Stimulated activated CD4-positive, alpha-beta T cell treated with anti-CD3 and anti-CD28 coated beads, Interleukin-1b, Interleukin-23, amount 100 ng/mL, for 4 hours (primary cell): ENCODE measurements at places on chromosomes 6 and 20.

DNA sequence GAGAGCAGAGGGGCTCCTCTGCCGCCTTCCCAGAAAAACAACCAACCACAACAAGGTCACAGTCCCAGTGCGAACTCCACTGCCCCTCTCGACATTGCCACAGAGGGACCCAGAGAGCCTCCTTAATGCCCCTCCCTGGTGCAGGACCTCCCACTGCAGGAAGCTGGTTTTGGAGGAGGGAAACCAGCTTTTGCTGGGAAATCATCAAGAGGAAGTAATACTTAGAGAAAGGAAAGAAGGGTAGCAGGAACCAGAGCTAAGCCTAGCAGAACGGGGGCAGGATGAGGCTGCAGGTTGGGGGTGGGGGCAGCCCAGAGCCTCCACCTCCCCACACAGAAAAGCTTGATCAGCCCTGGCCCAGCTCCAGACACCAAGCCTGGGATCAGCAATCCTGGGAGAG, 37.7 kb upstream of the SIRPA start:
- DNase-seq, result no peak

- no peak for DNase-seq
Measured at GRCh38 chr20:18224968-18225568, 63.3 kb upstream of the ZNF133 start.

GRCh38 chr6:45845567-45845966, 170.1 kb downstream of the CLIC5 start:
- DNase-seq, result no peak

DNA sequence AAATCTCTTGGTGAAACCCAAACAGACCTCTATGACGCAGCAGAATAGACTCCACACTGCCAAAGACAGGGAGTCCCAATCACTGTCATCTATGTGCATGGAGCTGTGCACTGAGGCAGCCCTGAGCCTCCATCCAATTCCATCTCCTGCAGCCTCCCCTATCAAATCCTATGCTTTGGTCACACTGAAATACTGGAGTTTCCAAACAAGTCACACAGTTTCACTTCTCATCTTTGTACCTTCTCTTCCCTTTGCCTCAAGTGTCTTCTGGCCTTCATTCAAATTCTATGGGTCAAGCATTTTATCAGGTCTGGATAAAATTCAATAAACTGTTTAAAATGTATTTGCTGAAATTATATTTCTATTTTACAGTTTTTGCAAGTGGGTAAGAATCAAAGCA, 38.5 kb downstream of the FBXL4 start:
- no peak for DNase-seq

DNA sequence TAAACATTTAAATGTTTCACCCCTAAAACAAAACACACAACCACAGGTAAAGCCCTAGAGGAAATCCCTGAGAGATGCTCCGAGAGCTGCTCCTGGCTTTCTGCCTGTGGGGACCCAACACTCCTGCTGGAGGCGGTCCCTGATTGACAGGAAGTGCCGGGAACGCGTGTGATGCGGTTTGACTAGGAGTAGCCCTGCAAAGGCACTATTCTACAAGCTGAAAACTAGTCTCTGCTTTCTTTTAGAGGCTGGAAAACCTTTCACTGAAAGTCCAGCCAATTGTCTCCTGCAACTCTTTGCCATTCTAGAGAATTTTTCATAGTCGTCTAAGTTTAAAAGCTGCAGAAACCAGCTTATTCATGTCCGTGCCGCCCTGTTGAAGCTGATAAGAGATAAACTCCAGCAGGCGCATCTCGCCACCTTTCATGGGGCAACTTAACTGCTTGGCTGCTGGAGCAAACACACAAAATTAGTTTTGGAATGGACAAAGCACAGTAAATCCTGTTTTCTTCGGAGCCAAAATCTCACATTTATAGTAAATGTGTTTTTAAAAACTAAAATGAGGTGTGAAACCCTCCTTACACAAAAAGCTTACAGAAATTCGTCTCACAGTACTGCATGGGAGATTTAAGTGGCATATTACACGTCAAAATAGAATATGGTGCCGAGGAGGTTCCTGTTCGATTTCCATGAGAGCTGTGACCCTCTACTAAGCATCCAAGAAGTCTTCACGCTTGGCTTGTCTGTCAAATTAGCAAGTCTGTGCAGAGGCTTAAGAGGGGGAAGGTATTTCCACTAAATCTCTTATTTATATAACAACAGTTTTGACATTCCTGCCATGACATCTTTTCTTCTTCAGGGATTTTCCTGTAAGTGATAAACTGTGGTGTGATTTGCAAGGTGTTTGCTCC, 46.9 kb downstream of the DACT2 start:
- no peak for DNase-seq

- DNase-seq, result no peak
Measured at GRCh38 chr6:3319610-3320200, 61.0 kb downstream of the PSMG4 start.

DNA sequence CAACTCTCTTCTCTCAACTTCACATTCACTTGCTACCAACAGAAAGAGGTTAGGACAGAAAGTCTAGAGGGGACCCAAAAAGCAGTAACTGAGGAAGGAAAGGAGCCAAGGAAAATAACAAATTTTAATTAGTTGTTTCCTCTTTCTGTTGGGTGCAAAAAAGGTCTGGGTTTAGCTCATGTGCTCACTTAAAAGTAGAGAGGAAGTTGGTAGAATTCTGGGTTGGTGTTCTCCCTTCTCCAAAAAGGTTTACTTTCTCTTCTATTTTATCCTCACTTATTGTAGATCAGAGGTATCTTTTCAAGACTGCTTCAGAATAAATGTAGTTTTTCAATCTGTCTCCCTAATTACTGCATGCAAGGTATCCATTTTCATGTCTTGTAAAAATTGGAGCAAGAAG, 42.8 kb downstream of the MAP3K7 start:
- DNase-seq, result no peak

- DNase-seq, result no peak
Measured at GRCh38 chr20:57756921-57757320, 47.1 kb upstream of the PMEPA1 start.

DNA sequence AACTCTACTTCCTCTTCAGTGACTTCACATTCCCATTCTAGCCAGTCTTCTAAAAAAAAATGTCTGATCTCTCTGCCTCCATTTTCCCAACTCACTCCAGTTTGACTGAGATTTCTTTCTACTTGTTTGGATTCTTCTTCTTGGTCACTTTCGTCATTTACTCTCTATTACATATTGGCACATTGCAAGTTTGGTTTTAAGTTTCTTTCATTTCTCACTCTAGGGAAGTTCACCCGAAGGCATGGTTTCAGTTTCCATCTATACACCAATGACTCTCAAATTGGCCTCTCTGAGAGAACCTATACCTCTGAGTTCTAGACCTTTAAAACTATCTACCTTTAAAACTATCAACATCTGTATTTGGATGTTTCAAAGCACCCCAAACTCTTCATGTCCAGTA, 51.3 kb downstream of the CD109 start:
- no peak for DNase-seq

DNA sequence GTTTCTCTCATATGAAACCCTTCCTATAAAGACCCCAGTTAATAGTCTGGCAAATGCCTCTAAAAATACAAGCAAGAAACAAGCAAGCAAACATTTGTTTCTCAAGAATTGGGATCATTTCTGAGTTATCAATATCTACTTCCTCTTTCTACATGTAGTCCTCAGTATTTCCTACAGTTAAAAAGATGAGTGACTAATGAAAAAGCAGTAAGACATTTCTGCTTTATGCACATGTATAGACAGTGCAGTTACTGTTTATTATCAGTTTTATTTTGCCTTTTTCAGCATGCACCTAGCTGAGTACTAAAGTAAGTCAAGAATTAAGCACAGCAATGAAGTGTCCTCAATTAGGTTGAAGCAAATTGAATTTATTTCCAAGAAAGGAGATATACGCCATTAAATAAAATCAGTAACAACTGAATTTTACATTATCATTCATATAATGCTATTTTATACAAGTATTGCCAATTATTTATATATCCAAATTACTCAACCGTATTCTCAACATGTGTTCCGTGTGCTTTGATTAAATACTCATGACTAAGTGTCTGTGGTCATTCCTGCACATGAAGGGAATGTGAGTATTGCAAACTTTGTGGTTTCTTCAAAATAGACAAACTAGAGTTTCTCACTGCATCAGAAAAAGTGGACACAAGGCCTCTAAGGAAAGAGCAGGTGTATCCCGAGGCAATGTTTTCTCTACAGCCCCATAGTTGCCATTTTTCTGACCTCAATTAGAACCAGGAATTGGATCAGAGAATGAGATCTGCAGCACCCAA, 159.3 kb upstream of the MARCKS start:
- no peak for DNase-seq

DNA sequence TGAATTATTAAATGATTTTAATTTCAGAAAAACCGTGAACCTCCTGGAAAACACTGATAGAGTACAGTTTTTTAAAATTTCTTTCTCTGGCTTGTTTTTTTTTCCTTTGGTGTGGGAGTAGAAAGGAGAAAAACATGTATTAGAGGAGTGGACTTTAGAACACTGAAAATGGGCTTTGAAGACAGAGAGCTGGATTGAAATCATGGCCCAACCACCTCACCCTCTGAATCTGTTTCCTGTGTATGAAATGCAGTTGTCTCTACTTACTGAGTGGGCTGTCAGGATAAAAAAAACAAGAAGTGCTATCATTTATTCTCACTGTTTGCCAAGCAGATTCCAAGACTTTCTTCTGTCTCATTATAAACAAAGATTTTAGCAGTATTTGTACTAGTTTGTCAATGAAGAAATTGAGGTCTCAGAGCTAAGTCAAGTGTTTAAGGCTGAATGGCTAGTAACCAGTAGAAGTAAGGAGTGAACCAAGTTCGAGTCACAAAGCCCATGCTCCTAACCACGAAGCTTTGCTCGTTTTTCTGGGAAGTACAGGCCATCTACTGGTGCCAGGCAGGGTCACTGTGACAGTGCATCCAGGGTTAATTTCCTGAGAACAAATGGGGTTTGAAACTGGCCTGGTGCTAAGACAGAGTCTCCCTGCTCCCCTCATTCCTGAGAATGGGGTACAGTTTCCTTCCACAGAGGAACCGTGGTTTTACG, 256.4 kb downstream of the TMEM242 start:
- no peak for DNase-seq

DNA sequence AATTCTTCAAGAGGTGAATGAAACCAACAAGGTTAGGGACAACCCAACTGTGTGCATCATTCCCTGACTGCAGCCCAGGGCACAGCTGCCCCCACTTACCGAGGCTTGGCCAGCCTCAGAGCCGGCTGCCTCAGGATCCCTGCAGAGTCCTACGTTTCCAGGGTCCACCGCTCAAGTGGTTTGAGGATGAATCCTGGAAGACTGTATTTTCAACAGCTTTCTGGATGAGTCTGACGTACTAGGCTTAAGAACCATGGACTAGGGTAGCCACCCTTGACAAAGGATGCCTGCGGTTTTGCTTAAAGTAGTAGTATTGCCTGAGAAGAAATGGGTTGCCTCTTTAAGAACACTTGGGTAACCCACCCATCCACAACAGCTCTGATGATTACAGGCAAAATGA, 101.4 kb downstream of the FOXC1 start:
- DNase-seq, result no peak

- no peak for DNase-seq
Measured at GRCh38 chr6:151536188-151536479, 42.3 kb downstream of the CCDC170 start.

GRCh38 chr6:91566467-91566866, 979.6 kb upstream of the MAP3K7 start:
- DNase-seq, result no peak

- no peak for DNase-seq
Measured at GRCh38 chr20:3621111-3621510, 42.1 kb downstream of the GFRA4 start.

- no peak for DNase-seq
Measured at GRCh38 chr6:144075875-144076274, 19.5 kb downstream of the SF3B5 start.

DNA sequence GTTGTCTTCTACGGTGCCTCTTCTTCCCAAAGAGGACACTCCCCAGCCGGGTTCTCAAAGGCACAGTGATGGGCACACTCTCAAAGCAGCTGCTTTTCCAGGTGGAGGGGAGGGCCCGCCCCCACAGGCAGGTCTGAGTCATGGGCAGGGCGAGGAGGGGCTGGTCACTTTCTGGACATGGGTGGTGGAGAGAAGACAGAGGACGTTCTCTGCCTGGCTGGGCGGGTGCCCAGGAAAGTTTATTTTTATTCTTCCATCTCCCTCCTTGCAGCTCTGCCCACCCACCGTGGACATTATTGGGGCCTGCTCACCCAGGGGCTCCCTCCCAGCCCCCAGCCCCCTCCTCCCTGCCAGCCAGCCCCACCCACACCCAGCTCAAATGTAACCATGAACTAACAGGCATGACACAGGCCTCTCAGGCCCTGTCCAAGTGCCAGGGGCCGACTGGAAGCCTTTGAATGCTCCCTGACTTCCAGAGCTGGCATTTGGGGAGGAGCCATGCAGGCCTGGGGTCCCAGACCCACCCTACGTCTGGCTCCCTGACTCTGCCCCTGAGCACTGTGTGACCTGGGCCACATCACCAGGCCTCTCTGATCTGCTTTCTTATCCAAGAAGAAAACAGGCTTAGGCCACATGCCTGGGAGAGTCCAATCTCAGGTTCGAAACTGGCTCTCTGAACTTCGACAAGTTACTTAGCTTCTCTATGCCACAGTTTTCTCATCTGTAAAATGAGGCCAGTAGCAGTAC, 8.0 kb downstream of the TGM2 start:
- no peak for DNase-seq

DNA sequence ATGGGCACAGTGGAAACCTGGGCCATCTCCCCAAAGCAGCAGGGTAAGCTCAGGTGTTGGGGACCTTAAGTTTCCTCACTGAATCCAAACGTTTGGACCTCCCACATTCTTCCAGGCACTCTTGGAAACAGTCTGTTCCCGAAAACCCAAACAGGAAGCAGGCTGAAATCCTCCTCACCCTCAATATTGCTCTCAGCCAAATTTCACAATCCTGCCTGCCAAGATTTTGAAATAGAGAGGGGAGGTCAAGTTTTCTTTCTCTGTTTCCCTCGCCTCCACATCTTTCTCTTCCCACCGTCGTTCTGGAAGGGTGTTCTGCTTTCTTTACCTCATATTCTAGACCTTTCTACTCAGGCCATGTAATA, 392.0 kb upstream of the SASH1 start:
- no peak for DNase-seq

DNA sequence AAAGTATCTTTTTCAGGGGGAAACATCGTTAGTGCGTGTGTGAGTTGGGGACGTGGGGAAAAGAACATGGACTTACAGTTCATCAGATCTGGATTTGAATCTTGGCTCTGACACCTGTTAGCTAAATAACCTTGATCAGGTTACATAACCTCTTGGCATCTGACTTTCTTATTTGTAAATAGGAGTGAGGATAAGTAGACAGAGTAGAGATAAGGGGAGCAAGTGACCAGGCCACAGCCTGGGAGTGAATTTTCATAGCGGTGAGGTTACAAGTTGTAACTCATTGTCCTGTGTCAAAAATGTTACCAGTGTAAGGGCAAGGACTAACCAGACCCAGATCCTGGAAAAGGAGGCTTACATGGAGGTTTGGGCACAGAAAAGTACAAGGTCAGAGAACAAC, 733.5 kb upstream of the MMS22L start:
- DNase-seq, result no peak

GRCh38 chr6:144585217-144585814, 300.2 kb downstream of the UTRN start:
- DNase-seq, result no peak
